ENCODE measurements at places on chromosomes 7 and 10.

- DNase-seq = peak; percentile 54
These were observed 348.5 kb upstream of the PRKCQ start for GRCh38 chr10:6928586-6928985.

GRCh38 chr7:55641811-55642210 lies 69.5 kb upstream of the VOPP1 start:
- no peak for DNase-seq

DNA sequence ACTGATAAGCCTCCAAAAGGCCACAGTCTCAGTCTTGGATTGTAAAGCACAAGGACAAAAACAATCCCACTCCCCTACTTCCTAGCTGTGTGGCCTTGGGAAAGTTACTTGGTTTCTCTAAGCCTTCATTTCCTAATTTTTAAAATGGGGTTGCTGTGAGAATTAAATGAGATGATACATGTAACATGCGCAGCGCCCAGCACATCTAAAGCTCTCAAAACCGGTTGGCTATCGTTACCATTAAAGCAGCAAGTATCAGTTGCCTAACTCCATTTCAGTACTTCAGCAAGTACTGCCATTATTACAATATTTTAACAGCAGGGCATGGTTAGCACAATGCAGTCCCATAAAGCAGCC lies 1.9 kb downstream of the NRCAM start:
- no peak for DNase-seq

DNA sequence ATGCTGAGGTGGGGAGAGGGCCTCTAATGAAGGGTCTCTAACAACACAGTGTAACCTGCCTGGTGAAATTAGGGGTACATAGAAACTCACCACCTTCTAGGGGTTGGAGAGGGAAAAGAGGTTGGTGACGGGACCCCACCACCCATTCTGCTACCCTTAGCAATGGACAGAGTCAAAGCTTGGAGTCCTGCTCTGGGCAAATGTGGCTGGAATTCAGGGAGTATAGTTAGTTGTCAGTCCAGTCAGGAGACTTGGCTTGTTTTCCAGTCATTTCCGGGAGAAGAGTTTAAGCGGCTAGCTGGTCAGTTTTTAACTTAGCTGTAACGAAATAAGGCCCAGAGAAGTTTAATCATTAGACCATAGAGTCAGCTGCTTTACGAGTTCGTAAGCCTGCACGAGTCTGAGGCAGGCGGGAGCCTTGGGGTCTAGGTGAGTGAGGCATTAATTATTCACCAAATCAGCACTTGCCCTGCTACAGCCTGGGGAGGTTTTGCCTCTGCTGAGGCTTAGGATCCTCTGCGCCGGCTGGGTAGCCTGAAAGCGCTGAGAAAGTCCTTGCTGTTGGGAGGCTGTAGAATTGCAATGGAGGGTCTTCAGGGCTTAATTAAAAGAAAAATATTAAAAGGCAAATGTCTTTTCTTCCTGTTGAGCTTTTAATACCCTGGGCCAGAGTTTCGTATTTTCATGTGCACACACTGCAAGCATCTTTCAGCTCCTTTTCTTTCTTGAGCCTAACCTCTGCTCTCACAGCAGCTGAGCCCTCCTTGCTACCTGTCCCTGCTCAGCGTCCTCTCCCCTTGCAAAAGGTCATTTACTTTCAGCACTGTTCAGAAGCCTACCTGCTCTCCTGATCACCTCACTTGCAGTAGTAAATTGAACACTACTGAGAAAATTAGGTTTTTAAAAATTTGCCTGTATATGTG lies 1.5 kb upstream of the LAMB1 start:
- peak; percentile 53 for DNase-seq

DNA sequence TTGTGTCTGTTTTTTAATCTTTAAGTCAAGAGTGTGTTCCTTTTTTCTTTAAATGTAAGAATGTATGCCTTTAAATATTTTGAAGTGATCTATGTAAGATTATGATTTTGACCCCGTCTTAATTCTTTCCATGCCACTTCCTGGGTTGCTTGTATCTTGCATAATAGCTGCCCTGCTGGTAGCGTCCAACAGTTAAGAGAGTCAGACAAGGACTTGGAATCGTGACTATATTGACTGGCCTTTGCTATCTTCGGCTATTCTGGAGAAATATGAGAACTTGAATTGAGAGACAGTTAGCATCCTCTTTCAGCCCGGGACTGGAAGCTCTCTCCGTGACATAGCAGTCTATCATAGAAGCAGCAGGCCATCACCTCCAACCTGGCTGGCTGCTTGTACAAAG lies 13.0 kb downstream of the NRP1 start:
- no peak for DNase-seq

GRCh38 chr7:152035817-152036216 lies 10.3 kb downstream of the GALNT11 start:
- no peak for DNase-seq

DNA sequence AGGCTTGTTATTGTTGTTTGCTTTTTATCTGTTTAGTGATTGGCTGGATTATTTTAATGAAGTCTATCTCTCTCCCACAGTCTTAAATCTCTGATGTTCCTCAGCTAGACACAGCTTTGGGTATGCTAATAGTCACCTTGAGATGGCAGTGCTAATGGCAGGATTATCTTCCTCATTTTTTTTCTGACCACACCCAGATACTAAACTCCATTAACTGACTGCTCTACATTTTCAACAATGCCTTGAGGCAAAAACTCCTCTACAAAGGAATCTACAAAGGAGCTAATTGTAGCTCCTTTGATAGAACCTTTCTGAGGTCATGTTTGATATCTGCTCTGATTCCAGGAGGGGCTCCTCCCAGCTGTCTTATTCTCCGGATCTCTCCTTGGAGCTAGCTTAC lies 122.6 kb downstream of the HBP1 start:
- DNase-seq = peak; percentile 38

DNA sequence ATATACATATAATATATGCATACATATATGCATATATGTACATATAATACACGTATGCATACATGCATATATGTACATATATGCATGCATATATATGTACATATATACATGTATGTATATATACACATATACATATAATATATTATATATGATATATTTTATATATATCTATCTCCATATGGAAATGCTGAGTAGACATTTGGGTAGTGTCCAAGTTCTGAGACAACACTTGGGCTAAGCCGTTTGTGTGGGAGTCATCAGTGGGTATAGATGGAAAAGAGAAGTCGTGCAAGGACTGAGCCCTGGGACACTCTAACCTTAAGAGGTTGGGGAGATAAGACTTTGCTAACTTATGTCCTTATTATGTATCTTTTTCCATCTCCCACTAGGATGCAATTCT lies 165.2 kb upstream of the PODXL start:
- no peak for DNase-seq

DNA sequence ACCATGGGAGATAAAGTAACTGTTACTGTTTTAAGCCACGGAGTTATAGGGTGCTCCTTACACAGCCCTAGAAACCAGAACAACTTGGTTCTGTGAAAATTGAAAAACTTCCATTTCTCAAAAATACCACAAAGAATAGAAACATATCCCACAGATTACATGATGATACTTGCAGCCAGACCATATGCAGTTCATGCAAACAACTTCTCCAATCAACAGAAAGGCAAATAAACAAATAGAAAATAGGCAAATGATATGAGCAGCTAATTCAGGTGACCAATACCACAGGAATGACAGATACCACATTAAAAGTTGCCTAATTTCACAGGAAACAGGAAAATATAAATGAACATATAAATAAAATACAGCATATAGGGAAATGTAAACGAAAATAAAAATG lies 297.5 kb downstream of the HTR7 start:
- DNase-seq = no peak

- DNase-seq = no peak
These were observed 352.1 kb downstream of the POM121L12 start for GRCh38 chr7:53387515-53387914.

DNA sequence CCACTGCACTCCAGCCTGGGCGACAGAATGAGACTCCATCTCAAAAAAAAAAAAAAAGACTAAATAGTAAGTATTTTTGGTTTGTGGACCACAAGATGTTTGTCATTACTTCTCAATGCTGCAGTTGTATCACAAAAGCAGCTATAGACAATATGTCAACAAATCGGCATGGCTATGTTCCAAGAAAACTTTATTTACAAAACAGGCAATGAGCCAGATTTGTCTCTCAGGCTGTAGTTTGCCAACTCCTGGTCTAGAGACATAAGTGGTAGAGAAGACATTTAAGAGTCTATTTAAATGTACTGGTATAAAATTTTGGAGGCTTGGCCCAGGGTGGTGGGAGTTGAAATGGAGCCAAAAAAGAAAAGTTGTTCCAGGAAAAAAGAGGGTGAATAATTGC lies 185.8 kb downstream of the SORCS1 start:
- DNase-seq = no peak

GRCh38 chr10:17669185-17669872 lies 25.4 kb downstream of the STAM start:
- DNase-seq = no peak

DNA sequence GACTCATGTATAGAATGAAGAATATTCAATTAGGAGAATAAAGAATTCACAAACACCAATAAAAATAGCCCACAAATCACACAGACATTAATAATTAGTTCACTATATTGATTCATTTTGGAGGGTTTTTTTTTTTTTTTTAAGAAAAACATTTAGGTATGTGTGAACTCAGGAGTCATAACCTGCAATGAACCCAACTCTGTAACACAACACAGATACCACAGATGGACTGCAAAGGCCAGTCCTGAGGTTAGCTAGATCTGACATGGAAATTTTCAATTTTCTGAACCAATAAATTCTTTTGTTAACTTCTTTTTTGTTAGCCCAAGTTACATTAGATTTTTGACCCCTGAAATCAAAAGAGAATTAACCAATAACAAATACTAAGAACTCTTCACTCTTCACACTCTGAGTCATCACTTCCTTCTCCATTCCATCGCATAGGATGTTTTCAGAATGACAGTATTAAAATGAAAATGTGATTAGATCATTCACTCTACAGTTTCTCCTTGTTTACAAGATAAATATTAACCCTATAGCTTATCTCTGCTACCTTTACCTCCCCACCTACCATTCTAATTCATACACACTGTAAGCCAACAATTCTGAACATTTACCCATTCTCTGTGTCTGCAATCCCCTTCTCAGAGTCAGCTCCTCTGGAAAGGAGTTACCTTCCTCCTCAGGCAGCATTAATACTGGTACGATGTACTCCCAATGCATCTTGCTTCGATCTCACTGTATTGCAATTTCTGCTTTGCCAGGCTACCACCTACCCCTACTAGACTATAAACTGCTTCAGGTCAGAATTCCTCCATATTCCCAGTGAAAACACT lies 141.5 kb downstream of the LRRN3 start:
- peak; percentile 49 for DNase-seq

DNA sequence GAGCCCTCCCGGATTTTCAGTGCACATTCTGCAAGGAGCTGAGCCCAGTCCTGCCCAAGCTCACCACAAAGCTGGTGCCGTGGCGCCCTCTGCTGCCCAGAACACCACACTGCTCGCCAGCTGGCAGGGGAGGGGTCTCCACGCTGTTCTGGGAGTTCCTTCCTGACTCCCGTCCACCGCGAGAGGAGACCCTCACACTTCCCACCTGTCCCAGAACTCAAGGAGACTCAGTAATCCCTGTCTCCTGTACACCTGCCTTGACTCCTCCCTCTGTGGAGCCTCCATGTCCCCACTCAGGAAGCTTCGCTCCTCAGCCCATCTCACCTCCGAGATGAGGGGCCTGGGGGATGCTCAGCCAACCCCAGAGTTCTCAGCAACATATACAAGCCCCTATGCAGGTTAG lies 11.3 kb downstream of the C10orf105 start:
- DNase-seq = peak; percentile 69

- peak; percentile 76 for DNase-seq
These were observed 22.6 kb upstream of the CREB5 start for GRCh38 chr7:28389504-28390395.

DNA sequence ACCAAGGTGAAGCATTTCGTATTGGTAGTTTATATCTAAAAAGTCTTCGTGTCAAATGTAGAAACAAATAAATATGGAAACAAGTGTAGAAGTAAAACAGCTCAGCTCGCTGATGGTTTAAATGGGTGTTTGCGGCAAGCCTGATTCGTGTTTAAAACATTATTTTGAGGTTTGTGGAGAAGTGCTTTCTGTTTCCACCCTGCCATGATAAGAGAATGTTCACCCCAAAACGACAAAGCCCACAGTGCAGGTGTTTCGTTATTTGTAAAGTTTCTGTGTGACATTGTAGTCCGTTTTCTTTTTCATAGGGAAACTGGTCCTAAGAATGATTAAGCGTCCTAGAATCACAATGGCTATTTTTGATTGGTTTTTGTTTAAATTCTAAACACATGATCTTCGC lies 316.2 kb upstream of the SHH start:
- DNase-seq = no peak

GRCh38 chr10:131081376-131081775 lies 230.1 kb downstream of the TCERG1L start:
- no peak for DNase-seq

DNA sequence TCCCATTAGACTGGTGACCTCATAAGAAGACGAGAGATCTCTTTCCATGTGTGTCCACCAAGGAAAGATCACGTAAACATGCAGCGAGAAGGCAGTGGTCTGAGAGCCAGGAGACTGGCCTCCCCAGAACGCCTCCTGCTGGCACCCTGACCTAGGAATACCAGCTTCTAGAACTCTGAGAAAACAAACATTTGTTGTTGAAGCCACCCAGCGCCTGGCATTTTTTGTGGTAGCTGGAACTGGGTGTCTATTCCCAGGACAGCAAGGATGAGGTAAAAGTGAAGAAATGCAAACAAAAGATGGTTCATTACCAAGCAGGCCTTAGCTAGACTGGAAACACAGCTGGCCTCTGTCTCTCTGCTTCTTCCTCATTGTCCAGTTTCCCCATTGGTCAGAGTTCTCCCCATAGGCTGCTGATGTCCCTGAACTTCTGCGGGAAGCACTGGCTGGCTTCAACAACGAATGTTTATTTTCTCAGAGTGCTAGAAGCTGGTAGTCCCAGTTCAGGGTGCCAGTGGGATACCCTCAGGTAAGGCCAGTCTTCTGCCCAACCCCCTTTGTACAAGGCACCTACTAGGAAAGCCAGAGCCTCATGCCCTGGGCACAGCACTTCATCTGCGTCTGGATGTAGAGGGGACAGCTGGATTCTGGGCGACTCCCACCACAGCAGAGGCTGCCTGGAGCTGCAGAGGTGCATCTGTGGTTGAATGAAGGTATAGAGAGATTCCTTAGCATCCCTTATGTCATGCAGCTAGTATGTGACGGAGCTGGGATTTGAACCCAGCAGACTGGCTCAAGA lies 304.9 kb downstream of the TCERG1L start:
- DNase-seq = no peak

GRCh38 chr7:28623863-28624262 lies 211.5 kb downstream of the CREB5 start:
- peak; percentile 36 for DNase-seq

GRCh38 chr7:114539575-114539974 lies 125.0 kb downstream of the FOXP2 start:
- peak; percentile 28 for DNase-seq

- peak; percentile 80 for DNase-seq
These were observed 53.5 kb downstream of the AOAH start for GRCh38 chr7:36670585-36671431.

GRCh38 chr10:129459762-129460539 lies 7.1 kb upstream of the MGMT start:
- no peak for DNase-seq

- DNase-seq = no peak
These were observed 108.4 kb upstream of the ZMIZ1 start for GRCh38 chr10:78960316-78960800.
